ENCODE measurements at places on chromosomes 11 and 22. TPM values are rescaled to one million over a fixed set of nuclear protein-coding genes. Genes with fewer than 3 reads are reported as not detected.

The EFCAB6 gene
- 0.29 TPM for polyA plus RNA-seq

The GRM5 gene
- 0.02 TPM for polyA plus RNA-seq

The GGT5 gene
- 4.7 TPM for polyA plus RNA-seq

The SREBF2 gene
- polyA plus RNA-seq, result 66.4 TPM

The MS4A12 gene
- not detected for polyA plus RNA-seq

The OR51M1 gene
- not detected for polyA plus RNA-seq

The OMP gene
- 0.33 TPM for polyA plus RNA-seq

The OR4C15 gene
- not detected for polyA plus RNA-seq

The MS4A3 gene
- polyA plus RNA-seq, result not detected

The TMEM135 gene
- 2.6 TPM for polyA plus RNA-seq

The CDC42BPG gene
- 17.5 TPM for polyA plus RNA-seq

The OR51T1 gene
- not detected for polyA plus RNA-seq

The TRIM68 gene
- polyA plus RNA-seq, result 3.0 TPM

The FADS3 gene
- polyA plus RNA-seq, result 9.8 TPM

The BARX2 gene
- 85.2 TPM for polyA plus RNA-seq

The KLHL35 gene
- 0.24 TPM for polyA plus RNA-seq

The ELFN2 gene
- polyA plus RNA-seq, result 0.02 TPM

The SCGB2A2 gene
- not detected for polyA plus RNA-seq

The CSF2RB gene
- polyA plus RNA-seq, result 1.5 TPM

The CREBZF gene
- 15.5 TPM for polyA plus RNA-seq

The THYN1 gene
- 22.0 TPM for polyA plus RNA-seq

The ISX gene
- polyA plus RNA-seq, result not detected

The RIBC2 gene
- polyA plus RNA-seq, result 1.5 TPM

The ABCC8 gene
- 0.29 TPM for polyA plus RNA-seq

The SCGB1A1 gene
- 5.5 TPM for polyA plus RNA-seq

The PARVG gene
- polyA plus RNA-seq, result 4.4 TPM

The KRTAP5-10 gene
- polyA plus RNA-seq, result 0.12 TPM

The CARS1 gene
- polyA plus RNA-seq, result 22.8 TPM

The MMP27 gene
- 0.04 TPM for polyA plus RNA-seq

The CTSW gene
- polyA plus RNA-seq, result 1.3 TPM

The ZNF280A gene
- polyA plus RNA-seq, result not detected

Measured in esophagus (tissue), 2 donors.